Left lung (tissue), 14 donors: ENCODE measurements at places on chromosomes 3 and 15.
A peak's percentile ranks its signal among the peaks of the same experiment; 100 is the strongest.

GRCh38 chr15:34808016-34808415, 12.7 kb upstream of the ACTC1 start:
- no peak overlapping the region for H3K27ac ChIP-seq
- no peaks in the 10 kb centered on the region for H3K36me3 ChIP-seq
- no peak for DNase-seq
- no peak overlapping the region for H3K4me3 ChIP-seq
- no peaks in the 10 kb centered on the region for H3K4me1 ChIP-seq

DNA sequence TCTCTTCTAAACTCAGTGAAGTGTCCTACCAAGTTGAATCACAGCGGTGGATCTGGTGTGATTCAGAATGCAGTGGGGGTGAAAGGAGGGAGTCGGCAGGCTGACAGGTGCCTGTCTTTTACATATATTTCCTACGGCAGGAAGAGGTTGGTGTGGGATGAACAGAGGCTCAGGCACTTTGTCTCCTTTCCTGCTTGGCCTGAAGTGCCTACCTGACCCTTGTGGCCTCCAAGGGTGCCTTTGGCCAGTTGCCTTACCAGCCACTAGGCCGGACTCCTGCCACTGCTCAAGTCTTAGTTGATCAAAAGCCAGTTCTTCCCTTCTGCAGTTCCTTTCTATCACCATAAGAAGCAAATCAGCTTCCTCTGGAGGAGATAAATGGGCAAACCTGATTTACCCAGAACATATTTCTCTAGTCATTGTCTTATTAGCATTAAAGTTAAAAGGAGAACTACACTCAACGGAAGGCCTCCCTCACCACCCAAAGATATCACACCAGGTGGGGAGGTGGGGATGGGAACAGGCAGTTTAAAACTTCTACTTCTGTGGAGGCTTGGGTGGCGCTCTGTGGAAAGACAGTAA, 52.1 kb downstream of the CRTC3 start:
- no peak overlapping the region for H3K4me3 ChIP-seq
- no peaks in the 10 kb centered on the region for H3K4me1 ChIP-seq
- H3K36me3 ChIP-seq = no peaks in the 10 kb centered on the region
- DNase-seq = no peak
- H3K27me3 ChIP-seq = no peaks in the 10 kb centered on the region

DNA sequence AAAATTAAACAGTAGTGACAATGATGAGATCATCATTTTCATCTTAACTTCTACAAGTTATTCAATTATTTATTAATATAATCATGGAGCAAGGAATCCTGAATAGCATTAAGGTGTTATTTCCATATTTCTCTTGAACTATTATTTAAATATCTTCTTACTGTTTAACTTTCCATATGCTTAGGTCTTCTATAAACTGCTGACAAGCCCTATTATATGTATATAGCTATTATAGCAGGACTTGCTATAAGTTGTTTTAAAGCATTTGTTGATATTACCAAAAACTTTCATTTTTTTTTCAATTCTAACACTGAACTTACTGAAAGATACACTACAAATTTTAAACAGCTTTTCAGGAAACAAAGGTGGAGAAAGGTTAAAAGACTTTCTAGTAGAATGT, 76.7 kb downstream of the PLD1 start:
- no peaks in the 10 kb centered on the region for H3K4me1 ChIP-seq
- H3K36me3 ChIP-seq = peaks cover 25% of the 10 kb centered on the region
- no peak for DNase-seq
- no peaks in the 10 kb centered on the region for H3K27me3 ChIP-seq
- H3K27ac ChIP-seq = no peak overlapping the region

GRCh38 chr3:197425485-197426120, 127.2 kb upstream of the DLG1 start:
- no peak overlapping the region for H3K27ac ChIP-seq
- no peaks in the 10 kb centered on the region for H3K4me1 ChIP-seq
- H3K27me3 ChIP-seq = no peaks in the 10 kb centered on the region
- H3K4me3 ChIP-seq = no peak overlapping the region

GRCh38 chr15:41048397-41048796, 67.7 kb downstream of the INO80 start:
- H3K4me3 ChIP-seq = no peak overlapping the region
- H3K36me3 ChIP-seq = peaks cover 4% of the 10 kb centered on the region
- no peaks in the 10 kb centered on the region for H3K4me1 ChIP-seq
- no peak for DNase-seq

- H3K36me3 ChIP-seq = no peaks in the 10 kb centered on the region
- H3K4me3 ChIP-seq = no peak overlapping the region
- DNase-seq = no peak
- H3K27me3 ChIP-seq = no peaks in the 10 kb centered on the region
Measured at GRCh38 chr15:27527490-27528067, 556.6 kb downstream of the GABRG3 start.

DNA sequence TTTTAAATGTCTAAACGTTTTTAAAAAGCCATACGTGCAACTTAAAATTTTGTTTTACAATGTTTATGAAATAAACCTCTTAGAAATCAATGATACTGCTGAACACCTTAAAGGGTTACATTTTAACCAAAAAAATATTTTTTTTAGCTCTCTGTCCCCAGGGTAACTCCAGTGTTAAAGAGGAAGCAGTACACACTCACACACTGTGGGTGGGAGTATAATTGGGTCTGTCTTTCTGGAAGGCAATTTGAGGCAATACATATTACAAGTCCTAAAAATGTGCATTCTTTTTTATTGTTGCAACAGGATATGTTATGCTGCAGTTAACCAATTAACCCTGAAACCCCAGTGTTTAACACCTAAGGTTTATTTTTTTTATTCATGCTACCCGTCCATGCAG, 34.1 kb downstream of the WHAMM start:
- H3K36me3 ChIP-seq = no peaks in the 10 kb centered on the region
- no peak for DNase-seq
- no peaks in the 10 kb centered on the region for H3K4me1 ChIP-seq

DNA sequence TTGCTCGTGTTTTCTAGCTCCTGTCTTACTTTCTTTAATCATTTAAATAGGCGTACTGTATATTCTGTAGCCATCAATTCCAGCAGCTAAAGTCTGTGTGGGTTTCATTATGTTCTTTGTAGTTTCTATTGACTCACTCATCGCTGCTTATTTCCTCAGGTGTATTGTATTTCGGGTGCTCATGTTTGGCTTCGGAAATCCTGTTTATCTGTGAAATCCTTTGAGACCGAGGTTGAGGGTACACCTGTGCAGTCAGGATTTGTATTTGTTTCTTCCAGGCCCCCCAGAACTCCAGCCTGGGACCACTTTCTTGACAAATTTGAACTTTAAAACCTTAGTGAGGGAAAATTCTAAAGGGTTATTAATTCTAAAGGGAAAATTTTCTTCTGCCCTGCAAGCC, 2.0 kb upstream of the PAK2 start:
- no peak for DNase-seq
- H3K4me1 ChIP-seq = peaks cover 22% of the 10 kb centered on the region
- H3K27me3 ChIP-seq = no peaks in the 10 kb centered on the region
- peaks cover 6% of the 10 kb centered on the region for H3K36me3 ChIP-seq

- H3K4me3 ChIP-seq = no peak overlapping the region
- H3K4me1 ChIP-seq = no peaks in the 10 kb centered on the region
- DNase-seq = no peak
- no peaks in the 10 kb centered on the region for H3K27me3 ChIP-seq
Measured at GRCh38 chr15:69606921-69607500, 154.4 kb downstream of the RPLP1 start.

GRCh38 chr3:125186261-125186787, 26.2 kb downstream of the SLC12A8 start:
- no peaks in the 10 kb centered on the region for H3K4me1 ChIP-seq
- H3K27me3 ChIP-seq = no peaks in the 10 kb centered on the region
- no peaks in the 10 kb centered on the region for H3K36me3 ChIP-seq
- DNase-seq = no peak
- H3K27ac ChIP-seq = no peak overlapping the region

- no peaks in the 10 kb centered on the region for H3K36me3 ChIP-seq
- H3K4me1 ChIP-seq = peaks cover 27% of the 10 kb centered on the region
- no peak overlapping the region for H3K27ac ChIP-seq
- no peak overlapping the region for H3K4me3 ChIP-seq
- no peak for DNase-seq
Measured at GRCh38 chr3:30623351-30623750, 16.9 kb downstream of the TGFBR2 start.

DNA sequence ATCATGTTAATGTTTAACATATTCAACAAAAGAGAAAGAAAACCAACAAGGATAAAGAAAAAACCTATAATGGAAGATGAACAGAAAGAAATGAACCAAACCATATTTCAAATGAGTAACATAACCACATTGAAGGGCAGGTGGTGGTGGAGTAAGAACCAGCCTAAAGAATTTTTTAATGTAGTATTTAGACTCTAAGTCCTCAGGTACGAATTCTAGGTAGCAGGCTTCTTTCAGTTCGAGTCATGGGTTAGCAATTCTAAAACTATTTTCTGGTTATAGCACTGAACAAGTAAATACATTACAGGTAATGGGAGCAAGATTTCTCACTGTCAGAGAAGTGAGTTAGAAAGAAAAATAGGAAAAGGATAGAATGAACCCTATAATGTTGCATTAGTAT, 24.4 kb downstream of the DCBLD2 start:
- no peak overlapping the region for H3K27ac ChIP-seq
- DNase-seq = no peak
- H3K36me3 ChIP-seq = no peaks in the 10 kb centered on the region
- no peaks in the 10 kb centered on the region for H3K4me1 ChIP-seq
- H3K27me3 ChIP-seq = no peaks in the 10 kb centered on the region

DNA sequence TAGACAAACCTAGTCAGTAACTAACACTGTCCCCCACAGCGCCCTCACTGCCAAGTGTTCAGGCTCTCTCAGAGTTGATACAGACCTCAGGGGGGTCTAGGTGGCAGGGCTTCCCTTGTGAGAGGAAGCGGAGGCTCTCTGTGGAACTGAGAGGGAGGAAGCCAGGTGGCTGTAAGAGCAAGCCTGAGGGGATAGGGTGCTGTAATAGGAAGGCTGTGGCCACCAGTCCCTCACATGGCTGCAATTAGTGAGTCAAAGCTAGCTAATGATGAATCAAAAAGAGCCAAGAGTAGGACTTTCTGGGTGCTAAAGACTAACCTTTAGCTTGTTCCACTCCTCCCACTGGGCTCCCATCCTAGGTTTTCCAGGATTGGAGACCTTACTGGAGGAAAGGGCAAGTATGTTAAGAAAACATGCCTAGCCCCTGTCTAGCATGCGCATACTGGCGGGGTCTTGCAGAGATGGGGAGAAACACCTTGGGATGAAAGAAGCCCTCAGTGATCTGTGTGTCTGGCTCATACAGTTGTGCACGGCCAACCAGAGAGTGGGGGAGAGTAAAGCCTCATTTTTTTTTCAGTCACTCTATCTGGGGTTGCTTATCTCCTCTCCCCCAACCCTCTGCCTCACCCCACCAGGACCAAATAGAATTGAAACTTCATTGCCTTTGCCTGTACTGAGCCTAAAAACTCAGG, 13.3 kb upstream of the SOX2 start:
- peaks cover 18% of the 10 kb centered on the region for H3K4me1 ChIP-seq
- DNase-seq = no peak
- no peak overlapping the region for H3K27ac ChIP-seq
- H3K27me3 ChIP-seq = peaks cover 97% of the 10 kb centered on the region

GRCh38 chr15:92733934-92734521, 78.5 kb upstream of the FAM174B start:
- H3K4me3 ChIP-seq = peak overlapping the region; percentile 40
- DNase-seq = peak; percentile 76
- H3K4me1 ChIP-seq = peaks cover 12% of the 10 kb centered on the region
- H3K27me3 ChIP-seq = no peaks in the 10 kb centered on the region

- no peaks in the 10 kb centered on the region for H3K36me3 ChIP-seq
- no peak overlapping the region for H3K27ac ChIP-seq
- H3K4me1 ChIP-seq = peaks cover 25% of the 10 kb centered on the region
- H3K27me3 ChIP-seq = no peaks in the 10 kb centered on the region
- DNase-seq = no peak
Measured at GRCh38 chr3:46304739-46305138, 49.2 kb upstream of the CCR2 start.

- H3K4me1 ChIP-seq = peaks cover 6% of the 10 kb centered on the region
- H3K27me3 ChIP-seq = peaks cover 16% of the 10 kb centered on the region
- DNase-seq = no peak
- H3K4me3 ChIP-seq = no peak overlapping the region
- no peaks in the 10 kb centered on the region for H3K36me3 ChIP-seq
- no peak overlapping the region for H3K27ac ChIP-seq
Measured at GRCh38 chr15:77032647-77033416, 37.9 kb downstream of the PSTPIP1 start.

DNA sequence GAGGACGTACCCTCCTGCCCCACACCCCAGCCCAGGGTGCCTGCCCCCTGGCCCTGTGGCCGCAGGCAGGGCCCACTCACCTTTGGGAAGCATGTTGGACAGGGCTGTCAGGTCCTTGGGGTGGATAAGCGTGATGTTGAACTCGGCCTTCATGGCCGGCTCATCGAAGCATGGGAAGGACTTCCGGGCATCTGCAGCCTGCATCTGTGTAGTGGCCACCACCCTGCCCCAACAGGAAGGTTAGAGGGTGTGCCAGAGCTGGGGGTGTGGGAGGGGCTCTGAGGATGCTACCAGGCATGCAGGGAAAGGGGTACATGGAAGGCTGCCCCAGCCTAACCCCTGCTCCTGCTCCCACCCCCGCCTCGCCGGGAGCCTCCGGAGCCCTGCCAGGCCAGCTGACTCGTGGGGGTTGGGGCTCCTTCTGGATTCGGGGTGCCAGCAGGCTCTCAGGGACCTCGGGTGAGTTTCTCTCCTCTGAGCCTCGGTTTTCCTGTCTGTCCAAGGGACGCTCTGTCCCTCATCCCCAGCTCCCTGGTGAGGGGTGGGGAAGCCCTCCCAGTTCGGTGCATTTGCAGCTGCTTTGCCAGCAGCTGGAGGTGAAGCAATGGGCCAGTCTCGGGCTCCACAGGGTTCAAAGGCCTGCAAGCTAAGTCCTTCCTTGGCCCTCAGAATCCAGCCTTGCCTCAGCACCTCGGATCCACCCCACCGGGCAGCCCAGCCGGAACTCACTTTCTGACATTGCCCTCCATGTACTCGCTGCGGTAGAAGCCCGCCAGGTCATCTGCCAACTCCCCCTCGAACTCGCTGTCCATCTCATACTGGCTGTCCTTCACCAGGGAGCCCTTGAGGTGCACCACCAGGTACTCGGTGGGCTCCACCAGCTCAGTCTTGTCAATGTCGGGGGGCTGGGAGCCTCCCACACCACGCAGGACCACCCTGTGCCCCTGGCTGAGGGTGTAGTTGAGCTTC, 9.1 kb downstream of the ANPEP start:
- no peaks in the 10 kb centered on the region for H3K27me3 ChIP-seq
- no peaks in the 10 kb centered on the region for H3K4me1 ChIP-seq
- H3K36me3 ChIP-seq = no peaks in the 10 kb centered on the region
- H3K4me3 ChIP-seq = no peak overlapping the region
